ENCODE measurements at places on chromosomes 5 and 9.

DNA sequence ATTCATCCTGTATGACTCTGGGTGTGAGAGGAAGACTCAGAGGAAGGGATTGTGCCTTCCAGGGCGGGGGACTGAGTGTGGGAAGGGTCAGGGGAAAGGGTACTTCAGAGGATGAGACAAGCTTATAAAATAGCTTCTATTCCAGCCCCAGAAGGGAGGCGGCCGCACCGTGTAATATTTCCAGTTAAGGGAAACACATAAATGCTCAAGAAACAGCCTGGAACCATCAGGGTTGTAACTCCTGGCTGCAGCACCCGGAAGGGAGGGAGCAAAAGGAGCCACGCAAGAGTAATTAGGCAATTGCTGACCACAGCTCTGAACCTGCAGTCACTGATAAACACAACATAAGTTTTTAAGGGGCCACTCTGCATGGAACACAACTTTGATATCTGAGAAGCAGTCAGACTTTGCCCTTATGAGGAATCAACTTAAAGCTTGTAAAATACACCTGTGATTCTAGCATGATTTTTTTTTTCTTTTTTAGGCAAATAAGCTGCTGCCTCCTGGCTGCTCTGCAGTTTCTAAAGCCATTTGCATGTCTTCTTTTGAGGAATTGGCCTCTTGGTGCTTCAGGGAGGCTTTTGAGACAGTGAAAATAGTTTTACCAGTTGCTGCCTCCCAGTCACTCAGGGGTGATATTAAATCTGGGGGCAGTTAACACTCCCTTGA is 382.7 kb downstream of the ENC1 start:
- no peak for DNase-seq

- no peak for DNase-seq
These were observed 1556.7 kb downstream of the FOXD4L5 start for GRCh38 chr9:63728287-63728686.

- no peak for DNase-seq
These were observed 36.2 kb upstream of the ROR2 start for GRCh38 chr9:91986248-91986647.

GRCh38 chr5:108760512-108760911 is 12.8 kb downstream of the FER start:
- no peak for DNase-seq

DNA sequence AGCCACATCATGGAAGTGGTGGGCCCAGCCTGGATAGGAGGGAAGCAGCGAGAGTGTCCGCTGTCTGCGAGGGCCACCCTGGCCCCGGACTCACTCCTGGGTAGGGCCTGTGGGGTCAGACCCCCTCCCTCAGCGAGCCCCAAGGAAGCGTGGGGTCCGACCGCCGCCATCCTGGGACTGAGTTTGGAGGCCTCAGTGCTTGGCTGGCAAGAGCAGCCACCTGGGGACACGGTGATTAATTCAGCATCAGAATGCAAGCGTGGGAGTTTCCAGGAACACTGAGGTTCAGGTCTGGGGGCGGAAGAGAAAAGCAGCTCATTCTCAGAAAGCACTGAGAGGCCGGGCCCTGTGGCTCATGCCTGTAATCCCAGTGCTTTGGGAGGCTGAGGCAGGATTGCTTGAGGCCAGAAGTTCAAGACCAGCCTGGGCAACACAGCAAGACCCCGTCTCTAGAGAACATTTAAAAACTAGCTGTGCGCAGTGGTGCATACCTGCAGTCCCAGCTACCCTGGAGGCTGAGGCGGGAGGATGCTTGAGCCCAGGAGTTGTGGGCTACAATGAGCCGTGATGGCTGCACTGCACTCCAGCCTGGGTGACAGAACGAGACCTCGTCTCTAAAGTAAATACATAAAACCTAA is 18.3 kb upstream of the CAMSAP1 start:
- no peak for DNase-seq

- no peak for DNase-seq
These were observed 41.3 kb downstream of the RAPGEF1 start for GRCh38 chr9:131698618-131698985.

- DNase-seq = no peak
These were observed 16.9 kb upstream of the NTRK2 start for GRCh38 chr9:84652496-84653120.

DNA sequence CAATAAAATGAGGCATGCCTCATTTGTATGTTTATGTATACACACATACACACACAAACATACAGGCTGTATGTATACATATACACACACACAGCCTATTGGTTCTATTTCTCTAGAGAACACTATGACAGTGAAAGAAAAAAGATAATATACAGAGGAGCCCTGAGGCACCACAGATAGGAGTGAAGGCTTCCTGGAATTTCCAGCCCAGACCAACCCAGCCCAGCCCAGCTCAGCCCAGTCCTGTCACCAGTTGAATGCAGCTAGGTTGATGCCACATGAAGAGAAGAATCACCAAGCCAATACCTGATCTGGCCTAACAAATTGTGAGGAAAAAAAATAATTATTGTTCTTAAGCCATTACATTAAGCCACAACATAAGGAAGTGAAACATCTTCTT is 126.9 kb upstream of the PDE4D start:
- no peak for DNase-seq

GRCh38 chr9:80146466-80146865 is 574.7 kb downstream of the TLE4 start:
- no peak for DNase-seq

DNA sequence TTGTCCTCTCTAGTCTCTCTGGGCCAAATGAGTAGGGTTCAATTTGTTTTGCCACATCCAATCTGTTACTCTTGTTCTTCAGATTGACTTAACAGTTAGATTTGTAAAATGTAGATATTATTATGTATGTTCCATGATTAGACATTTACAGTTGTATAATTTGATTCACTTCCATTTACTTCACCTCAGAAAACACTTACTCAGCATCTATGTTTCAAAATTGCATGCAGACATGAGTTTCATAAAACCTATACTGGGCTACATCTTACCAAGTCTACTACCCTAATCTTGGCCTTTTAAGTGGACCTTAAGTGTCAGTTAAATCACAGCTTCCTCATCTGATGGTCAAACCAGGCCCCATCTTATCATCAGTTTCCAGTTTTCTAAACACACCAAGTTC is 1181.2 kb upstream of the CDH9 start:
- DNase-seq = no peak

- no peak for DNase-seq
These were observed 120.5 kb downstream of the PRDM6 start for GRCh38 chr5:123209502-123210027.

GRCh38 chr9:265209-265870 is 50.7 kb downstream of the DOCK8 start:
- DNase-seq = no peak

DNA sequence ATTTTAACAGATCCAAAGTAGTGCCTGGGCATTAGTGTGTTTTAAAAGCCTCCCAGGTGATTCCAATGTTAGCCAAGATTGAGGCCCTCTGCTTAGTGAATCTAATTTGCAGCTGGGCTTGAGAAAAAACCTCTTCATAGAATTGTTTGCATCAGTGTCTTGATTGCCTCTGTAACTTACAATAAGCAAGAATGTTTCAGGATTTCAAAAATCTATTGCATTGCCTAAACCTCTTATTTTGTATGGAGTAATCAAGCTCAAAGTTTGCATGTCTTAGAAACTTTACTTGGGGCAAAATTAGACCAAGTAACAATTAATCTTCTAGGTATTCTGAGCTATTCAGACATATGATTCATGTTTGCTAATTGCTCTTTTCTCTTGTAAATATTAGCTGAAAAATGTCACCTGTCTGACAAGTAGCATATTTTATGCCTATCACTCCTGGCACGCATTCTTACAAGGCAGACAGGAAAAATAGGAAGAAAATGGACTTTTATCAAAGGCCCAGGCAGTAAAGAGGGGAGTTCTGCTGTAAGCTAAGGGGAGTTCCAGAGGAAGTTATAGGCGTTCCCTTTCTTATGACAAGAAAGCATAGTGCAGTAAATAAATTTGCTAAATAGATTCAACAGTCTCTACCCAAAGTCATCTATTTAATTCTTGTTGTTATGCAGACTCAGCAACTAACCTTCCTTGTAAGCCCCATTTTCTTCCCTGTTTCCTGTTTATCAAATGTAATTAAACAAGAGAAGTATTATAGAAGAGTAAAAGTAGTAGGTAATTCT is 21.0 kb downstream of the PDCD1LG2 start:
- DNase-seq = no peak

- DNase-seq = no peak
These were observed 37.9 kb downstream of the HK3 start for GRCh38 chr5:176861276-176861675.

DNA sequence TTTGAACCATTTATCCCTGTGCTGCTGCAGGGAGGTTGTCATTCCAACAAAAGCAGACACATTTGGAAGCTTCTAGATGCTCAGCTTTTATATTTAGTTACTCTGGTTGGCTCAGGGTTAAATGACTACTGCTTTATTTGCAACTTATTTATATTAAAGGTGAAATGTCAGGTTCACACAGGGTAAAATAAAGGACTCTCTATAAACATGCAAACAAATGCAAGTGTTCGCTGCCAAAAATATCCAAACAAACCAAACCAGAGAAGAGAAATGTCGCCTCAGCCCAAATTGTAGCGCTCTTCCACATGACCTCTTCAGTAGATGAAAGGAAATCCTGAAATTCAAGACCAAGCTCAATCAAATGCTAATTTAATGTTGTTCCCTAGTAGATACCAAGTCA is 57.0 kb upstream of the LIFR start:
- no peak for DNase-seq

DNA sequence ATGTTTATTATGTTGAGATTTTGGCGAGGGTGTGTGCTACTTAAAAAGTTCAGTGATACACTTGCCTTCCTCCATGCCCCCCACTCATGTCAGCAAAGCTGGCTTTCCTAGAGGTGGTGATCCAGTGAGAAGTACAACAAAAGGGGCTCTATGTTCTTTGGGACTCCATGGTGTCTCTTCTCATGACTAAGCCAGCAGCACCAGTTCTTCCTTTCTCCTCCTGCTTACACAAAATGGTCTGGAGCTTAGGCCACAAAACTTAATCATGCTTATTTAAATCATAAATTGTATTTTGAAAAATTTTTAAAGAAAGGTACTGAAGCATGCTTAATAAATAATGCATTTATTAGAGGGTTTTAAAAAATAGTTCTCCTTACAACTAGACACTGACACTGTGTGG is 22.4 kb downstream of the MOCS2 start:
- no peak for DNase-seq

DNA sequence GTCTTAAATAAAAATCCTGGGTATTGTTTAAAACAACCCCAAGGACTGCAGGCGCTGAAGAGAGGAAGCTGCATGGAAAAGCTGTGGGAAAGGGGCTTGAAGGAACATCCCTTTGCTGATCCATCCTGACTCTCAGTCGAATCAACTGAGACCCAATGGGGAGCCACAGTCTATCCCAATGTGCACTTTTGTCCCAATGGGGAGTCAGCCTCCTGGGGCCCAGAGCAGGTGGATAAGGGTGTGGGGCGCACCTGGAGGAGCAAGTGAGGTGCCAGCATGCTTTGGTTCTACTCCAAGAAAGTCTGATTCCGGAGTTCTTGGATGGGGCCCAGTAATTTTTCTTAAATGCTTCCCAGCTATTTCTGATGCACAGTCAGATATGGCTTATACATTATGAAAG is 118.1 kb downstream of the COL23A1 start:
- DNase-seq = no peak
